Ascending aorta (tissue), 2 donors: ENCODE measurements at places on chromosomes 4 and X.

GRCh38 chrX:68833855-68834331, 5.1 kb downstream of the EFNB1 start:
- no peaks in the 10 kb centered on the region for H3K27me3 ChIP-seq
- no peak overlapping the region for H3K4me3 ChIP-seq
- H3K36me3 ChIP-seq = peaks cover 3% of the 10 kb centered on the region
- no peak overlapping the region for H3K27ac ChIP-seq
- peak; percentile 52 for DNase-seq

GRCh38 chr4:111510535-111510934, 634.7 kb upstream of the FAM241A start:
- H3K4me1 ChIP-seq = no peaks in the 10 kb centered on the region
- H3K27me3 ChIP-seq = no peaks in the 10 kb centered on the region
- no peak for DNase-seq
- no peaks in the 10 kb centered on the region for H3K36me3 ChIP-seq
- no peak overlapping the region for H3K27ac ChIP-seq
- no peak overlapping the region for H3K4me3 ChIP-seq

- no peaks in the 10 kb centered on the region for H3K27me3 ChIP-seq
- H3K4me1 ChIP-seq = no peaks in the 10 kb centered on the region
- H3K4me3 ChIP-seq = no peak overlapping the region
- no peaks in the 10 kb centered on the region for H3K36me3 ChIP-seq
Observed at GRCh38 chrX:38970845-38971244, 169.6 kb downstream of the MID1IP1 start.

GRCh38 chr4:83128240-83128929, 13.9 kb upstream of the PLAC8 start:
- DNase-seq = no peak
- H3K27ac ChIP-seq = no peak overlapping the region
- H3K4me1 ChIP-seq = no peaks in the 10 kb centered on the region
- H3K36me3 ChIP-seq = no peaks in the 10 kb centered on the region
- no peaks in the 10 kb centered on the region for H3K27me3 ChIP-seq
- H3K4me3 ChIP-seq = no peak overlapping the region

- no peak overlapping the region for H3K4me3 ChIP-seq
- H3K27me3 ChIP-seq = no peaks in the 10 kb centered on the region
- no peaks in the 10 kb centered on the region for H3K36me3 ChIP-seq
- no peaks in the 10 kb centered on the region for H3K4me1 ChIP-seq
Observed at GRCh38 chrX:111506826-111507225, 4.6 kb upstream of the SERTM2 start.

GRCh38 chr4:3108211-3108610, 33.7 kb downstream of the HTT start:
- peaks cover 7% of the 10 kb centered on the region for H3K4me1 ChIP-seq
- peaks cover 57% of the 10 kb centered on the region for H3K36me3 ChIP-seq
- H3K27me3 ChIP-seq = no peaks in the 10 kb centered on the region
- H3K4me3 ChIP-seq = no peak overlapping the region

DNA sequence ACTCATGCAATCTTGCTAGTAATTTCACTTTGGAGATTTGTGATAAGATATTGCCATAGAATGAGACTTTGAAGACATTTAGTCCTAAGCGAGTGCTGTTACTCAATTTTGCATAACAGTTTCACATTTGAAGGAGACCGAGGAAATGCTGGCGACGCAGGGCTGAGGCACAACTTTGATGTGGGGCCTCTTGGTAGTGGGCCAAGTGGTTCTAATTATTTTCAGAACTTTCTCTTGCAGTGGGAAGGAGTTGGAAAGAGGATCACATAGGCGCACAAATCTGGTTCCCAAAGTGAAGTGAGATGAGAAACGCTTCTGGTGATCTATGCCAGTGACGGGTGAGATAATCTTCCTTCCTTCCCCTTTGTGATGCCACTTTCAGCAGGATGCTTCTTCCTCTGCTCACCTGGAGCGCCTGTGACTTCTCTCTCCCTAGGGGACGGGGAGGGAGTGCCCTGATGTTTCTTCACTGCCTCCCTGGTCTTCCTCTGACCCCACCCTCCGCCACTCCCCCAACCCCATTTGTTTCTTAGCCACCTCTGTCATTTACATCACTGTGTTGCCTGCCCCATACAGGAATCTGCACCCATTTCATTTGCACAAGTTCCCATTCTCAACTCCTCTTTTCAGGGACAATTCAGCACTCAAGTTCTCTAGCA, 138.9 kb upstream of the MID1 start:
- peak overlapping the region; percentile 38 for H3K4me3 ChIP-seq
- H3K36me3 ChIP-seq = no peaks in the 10 kb centered on the region
- DNase-seq = no peak

- no peak overlapping the region for H3K27ac ChIP-seq
- no peaks in the 10 kb centered on the region for H3K36me3 ChIP-seq
- H3K4me3 ChIP-seq = no peak overlapping the region
- DNase-seq = no peak
Observed at GRCh38 chr4:109207061-109207460, 95.4 kb downstream of the COL25A1 start.

GRCh38 chrX:81390237-81390636, 188.3 kb downstream of the SH3BGRL start:
- H3K4me3 ChIP-seq = no peak overlapping the region
- no peaks in the 10 kb centered on the region for H3K4me1 ChIP-seq
- H3K27ac ChIP-seq = no peak overlapping the region
- H3K36me3 ChIP-seq = no peaks in the 10 kb centered on the region
- H3K27me3 ChIP-seq = no peaks in the 10 kb centered on the region
